Activated naive CD4-positive, alpha-beta T cell treated with anti-CD3 and anti-CD28 coated beads, Interleukin-2, amount 50 U/mL, for 72 hours (primary cell): ENCODE measurements at places on chromosomes 5 and 9.

DNA sequence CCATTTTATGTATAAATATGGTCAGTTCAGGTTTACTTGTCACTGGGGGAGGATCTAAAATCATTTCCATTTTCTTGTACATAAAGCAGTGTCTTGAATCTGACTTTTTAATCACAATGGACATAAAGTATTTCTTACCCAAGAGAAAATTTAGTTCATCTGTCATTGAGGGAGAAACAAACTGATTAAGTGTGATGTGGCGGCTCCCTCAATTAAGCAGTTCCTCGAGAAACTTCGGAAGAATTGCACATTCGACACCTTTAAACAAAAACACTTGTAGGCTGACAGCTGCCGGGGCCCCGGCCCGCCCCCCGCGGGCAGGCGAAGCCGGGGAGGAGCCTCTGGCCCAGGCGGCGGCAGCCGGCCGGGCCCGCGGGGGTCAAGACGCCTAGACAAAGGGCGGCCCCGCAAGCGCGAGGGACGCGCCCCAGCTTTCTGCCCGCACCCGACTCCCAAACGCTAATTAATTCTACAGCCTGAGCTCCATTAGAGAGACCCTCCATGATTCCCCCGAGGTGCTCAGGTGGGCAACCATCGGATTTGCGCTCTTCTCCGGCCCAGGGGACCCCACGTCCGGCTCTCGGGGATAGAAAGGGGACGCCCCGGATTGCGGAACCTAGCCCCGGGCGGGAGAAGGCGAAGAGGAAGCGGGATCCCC, 750 bp downstream of the TRIM36 start:
- no peak for DNase-seq

- DNase-seq = no peak
Measured at GRCh38 chr5:61866930-61867329, 439.1 kb upstream of the KIF2A start.

DNA sequence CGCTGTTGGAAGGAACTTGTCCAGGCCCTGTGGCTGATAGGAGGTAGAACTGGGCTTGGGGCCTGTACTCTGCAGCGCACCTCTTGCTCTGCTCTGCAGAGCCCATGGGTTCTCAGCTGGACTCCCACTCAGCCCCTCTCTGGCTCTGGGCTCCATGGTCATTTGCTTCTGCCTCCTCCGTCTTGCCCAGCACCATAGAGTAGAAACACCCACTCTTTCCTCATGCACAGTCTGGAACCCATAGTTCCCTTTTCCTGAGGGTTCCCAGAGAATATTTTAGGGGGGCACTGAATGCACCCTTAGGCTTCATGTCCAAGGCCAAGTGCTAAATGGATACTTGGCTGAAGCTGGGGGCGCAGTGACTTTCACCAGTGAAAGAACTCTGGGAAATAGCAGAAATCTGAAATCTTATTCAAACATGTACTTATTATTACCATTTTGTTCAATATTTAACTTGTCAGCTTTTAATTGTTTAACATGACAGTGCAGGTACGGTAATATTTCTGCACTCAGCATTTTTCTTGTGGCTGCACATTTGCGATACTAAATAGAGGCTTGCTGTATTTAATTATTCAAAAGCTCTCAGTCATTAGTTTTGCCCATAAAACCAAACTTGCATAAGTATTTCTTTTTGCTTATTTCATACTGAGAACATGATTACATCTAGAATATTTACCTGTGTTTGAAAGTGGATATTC, 31.5 kb downstream of the GALNT12 start:
- no peak for DNase-seq

DNA sequence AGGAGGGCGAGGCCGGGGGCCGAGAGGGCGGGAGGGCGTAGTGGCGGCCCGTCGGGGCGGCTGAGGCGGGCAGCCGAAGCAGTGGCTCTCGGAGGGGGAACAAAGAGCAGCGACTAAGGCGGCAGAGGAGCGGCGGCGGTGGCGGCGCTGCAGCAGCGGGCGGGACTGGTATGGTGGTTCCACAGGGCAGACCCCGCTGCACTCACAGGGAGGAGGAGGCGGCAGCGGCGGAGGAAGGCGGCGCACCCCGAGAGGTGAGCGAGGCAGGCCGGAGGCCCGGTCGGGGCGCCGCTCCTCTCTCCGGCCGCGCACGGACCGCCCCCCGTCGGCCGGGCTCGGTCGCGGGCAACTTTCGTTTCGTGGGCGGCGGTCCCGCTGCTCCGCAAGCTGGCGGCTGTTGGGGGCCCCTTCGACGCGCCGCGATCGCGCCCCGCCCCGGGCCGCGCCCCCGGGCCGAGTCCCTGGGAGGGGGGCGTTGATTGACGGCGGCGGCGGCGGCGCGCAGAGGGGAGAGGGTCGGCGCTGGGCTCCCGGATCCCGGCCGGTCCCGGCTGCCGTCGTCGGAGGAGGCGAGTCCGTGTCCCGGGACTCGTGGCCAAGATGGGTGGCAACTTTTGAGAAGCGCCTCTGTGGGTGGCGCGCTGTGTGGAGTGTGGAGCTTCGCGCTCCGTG, 467 bp downstream of the CNOT6 start:
- peak; percentile 57 for DNase-seq

GRCh38 chr5:160605266-160605665, 183.6 kb downstream of the PTTG1 start:
- no peak for DNase-seq

DNA sequence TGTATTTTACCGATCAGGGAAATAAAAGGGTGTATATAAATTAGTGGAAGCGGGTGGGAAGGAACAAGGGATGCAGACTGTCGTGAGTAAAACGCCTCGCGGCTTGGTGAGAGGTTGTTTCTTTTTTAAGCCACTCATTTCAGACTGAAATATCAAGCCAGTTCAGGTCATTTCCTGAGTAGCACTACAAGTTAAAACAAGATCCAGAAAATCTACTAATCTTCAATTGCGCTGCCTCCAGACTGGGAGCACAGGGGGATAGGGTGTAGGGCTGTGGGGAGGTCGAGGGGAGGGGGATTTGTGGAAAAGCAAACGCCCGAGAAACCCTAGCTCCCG, 140.8 kb downstream of the TSSK1B start:
- no peak for DNase-seq

DNA sequence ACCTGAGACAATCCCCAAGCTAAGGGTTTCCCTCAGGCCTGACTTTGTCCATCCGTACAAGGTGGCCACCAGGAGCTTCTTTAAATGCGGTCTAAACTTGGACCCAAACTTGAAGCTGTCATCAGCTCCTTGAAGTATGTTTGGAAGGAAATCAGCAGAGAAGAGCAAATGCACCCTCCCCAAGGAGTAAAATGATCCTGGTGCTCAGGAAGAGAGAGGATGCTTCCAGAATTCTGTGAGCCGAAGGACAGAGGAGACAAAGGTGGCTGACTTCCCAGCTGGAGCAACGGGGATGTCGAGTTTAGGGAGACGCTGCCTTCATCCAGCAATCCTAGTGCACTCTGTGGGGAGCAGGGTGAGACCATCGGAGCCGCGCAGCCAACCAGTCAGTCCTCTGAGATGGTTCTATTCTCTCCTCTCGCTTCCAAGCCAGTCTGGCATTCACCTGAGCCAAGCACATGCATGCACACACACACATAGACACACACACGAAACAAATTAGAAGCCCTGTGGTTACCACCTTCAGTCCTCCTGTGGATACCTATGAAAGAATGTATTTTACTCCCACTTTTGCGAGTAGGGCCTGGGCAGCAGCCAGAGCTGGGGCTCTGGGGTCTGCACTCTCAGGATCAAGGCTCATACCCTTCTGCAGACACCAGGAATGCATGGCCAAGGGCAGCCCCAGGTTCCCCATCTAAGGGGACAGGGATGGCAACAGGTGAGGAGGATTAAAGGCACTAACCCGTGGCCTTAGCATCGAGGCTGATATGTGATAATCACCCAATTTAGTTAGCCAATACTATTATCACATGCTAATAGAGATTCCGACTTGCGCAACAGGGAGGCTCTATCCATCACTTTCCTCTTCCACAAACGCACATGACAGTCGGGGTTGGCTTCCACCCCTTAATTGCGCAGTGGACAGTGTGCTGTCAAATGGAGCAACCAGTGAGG, 75.8 kb downstream of the GTF3C4 start:
- DNase-seq = no peak

DNA sequence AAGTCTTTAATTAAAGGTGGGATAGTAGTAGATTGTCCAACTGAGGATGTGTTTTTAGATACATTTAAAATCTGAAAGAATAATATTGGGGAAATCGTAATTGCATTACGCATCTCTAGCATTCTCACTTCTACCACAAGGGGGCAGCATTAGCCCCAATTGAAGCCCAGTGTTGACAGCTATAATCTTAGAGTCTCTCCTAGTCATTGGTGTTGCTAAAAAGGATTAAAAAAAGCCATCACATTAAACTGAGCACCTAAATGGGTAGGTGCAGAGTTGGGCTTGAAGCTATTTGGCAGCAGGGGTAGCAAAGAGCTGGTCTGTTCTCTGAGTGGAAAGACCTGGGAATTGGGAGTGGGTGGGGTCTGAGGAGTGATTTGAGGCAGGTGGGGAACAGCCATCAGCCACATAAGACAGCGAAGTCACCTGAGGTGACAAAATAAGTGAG, 177.2 kb downstream of the OSTF1 start:
- DNase-seq = no peak
